ENCODE measurements at places on chromosomes 6 and 20. TPM values are rescaled to one million over a fixed set of nuclear protein-coding genes. Genes with fewer than 3 reads are reported as not detected.

DNA sequence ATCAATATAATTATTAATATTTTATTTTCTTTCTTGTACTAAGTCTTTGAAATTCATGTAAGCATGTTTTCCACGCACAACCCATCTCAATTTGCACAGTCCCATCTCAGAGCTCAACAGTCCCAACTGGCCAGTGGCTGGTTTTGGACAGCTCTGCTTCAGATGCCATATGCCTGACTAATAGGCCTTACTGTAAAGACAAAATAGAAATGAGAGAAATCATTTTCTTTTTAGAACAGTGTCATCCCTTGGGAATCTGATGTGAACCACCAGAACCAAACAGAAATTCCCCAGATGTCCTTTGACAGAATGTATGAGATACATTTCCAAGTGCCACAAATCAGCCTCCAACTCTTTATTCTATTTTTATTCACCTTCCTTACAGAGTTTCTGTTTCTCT is 338.9 kb downstream of the ESR1 start:
- DNase-seq = peak; percentile 76

DNA sequence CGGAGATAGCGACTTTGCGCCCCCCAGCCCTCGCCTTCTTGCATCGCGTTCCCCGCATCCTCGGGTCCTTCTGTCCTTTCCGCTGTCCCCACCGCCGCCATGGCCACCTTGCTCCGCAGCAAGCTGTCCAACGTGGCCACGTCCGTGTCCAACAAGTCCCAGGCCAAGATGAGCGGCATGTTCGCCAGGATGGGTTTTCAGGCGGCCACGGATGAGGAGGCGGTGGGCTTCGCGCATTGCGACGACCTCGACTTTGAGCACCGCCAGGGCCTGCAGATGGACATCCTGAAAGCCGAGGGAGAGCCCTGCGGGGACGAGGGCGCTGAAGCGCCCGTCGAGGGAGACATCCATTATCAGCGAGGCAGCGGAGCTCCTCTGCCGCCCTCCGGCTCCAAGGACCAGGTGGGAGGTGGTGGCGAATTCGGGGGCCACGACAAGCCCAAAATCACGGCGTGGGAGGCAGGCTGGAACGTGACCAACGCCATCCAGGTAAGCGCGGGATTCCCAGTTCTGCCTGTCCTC is 401 bp downstream of the SLC32A1 start:
- no peak for DNase-seq

The MYCT1 gene
- total RNA-seq = 0.37 TPM

GRCh38 chr20:34978092-34978744 is 22.6 kb downstream of the MYH7B start:
- DNase-seq = no peak

The IRF4 gene
- total RNA-seq = not detected

DNA sequence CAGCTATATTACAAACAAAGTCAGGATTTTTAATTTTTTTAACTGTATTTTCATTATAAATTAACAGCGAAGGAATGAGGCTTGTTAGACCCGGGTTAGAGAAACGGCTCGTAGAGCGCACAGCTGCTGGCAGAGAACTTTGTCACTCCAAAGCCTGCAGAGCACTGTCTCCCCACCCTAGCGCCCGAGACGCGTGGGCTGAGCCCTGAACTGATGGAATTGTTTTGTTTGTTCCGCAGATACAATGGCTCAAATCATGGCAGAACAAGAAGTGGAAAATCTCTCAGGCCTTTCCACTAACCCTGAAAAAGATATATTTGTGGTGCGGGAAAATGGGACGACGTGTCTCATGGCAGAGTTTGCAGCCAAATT is 810 bp downstream of the LAMP5 start:
- no peak for DNase-seq

GRCh38 chr6:166728884-166729530 is 102.0 kb upstream of the RPS6KA2 start:
- peak; percentile 27 for DNase-seq

GRCh38 chr6:105374010-105374420 is 28.9 kb downstream of the PREP start:
- DNase-seq = peak; percentile 44

DNA sequence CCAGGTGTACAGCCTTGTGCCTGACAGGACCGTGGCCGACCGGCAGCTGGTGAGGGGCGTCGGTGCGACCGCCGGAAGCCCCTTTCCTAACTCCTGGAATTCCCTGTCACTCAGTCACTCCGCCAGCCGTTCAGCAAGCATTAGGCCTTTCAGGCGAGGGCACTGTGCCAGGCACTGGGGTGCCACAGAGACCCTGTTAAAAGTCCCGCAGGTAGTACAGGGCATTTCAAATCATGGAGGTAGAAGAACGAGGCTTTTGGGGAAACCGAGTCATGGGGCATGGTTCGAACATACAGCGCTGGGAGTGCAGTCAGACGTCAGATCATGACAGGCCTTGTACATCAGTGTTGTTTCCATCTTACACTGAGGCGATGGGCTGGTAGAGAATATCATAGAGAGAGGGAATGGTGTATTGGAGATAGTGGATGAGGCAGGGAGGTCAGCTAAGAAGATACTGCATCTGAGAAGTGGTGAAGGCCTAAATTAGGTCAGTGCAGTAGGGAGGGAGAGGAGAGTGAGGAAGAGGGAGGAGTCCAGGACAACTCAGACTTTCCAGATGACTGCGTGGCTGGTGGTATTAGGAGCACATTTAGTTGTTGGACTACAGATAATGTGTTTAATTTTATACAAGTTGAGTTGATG is 892 bp upstream of the DXO start:
- DNase-seq = peak; percentile 70

DNA sequence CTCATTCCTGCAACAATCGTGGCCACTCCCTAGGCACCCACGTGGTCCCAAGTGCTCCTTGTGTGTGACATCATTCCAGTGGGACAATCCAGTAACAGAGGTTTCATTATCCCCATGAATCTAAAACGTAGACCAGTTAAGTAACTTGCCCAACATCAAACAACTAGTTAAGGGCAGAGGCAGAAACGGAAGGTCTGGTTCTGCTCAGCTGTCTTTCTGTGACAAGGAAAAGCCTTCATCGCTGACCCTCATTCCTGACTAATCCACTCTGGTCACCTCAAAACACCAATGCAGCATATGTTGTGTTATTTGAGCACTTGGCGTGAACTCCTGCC is 261.4 kb upstream of the JARID2 start:
- peak; percentile 35 for DNase-seq

DNA sequence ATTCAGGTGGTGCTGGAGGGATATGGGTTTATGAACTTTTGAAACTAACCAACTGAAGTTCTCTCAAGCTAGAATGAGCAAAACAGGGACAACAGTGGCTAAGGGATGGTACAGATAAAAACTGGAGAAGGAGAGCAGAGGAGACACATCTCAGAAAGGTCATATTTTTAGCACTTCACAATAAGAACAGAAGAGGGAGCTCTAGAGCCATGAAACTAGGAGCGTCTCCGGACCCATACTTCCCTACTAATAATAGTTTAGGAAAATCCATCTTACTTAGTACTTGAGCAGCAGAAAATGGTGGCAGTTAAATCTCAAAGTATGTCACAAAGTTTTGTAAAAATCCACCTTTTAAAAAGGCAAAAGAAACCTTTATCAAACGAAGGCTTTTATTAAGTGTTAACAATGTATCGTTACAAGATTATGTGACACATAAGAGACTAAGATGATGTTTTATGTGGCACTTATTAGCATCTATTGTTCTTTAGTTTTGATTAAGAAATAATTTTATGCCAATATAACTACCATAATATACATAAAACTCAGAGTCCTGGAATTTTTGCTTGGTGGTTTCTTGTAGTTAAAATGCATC is 278.6 kb downstream of the TBC1D32 start:
- peak; percentile 32 for DNase-seq

GRCh38 chr6:71056656-71057055 is 99.8 kb upstream of the B3GAT2 start:
- DNase-seq = no peak

DNA sequence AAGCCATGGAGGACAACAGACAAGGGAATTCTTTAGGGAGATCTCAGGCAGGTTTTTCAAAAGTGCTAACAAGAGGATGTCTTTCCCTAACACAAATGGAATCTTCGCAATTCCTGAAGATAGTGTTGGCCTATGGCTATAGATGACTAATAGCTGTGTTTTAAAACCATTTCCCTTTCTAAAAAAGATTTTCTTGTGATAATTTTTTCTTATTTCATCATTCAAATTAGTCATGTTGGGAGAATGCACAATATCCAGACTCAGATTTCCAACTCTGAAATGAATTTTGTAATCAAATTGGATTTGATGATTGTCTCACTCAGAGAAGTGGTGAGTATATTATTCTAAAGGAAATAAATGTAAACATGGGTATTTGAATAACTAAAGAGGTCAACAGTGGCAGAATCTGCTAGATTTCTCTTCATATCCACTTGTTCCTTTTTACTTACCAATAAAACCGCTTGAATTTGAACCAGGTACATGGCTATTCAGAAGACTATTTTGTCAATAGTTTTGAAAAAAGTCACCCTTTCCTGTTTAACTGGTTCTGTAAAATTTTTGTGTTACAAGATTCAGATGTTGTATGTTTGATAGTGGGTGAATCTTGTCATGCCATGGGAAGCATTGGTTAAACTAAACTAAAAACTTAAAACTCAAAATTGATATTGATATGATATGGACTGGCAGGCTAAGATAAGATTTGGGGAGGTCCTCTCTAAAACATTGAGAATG is 1223.7 kb upstream of the EYS start:
- peak; percentile 85 for DNase-seq

DNA sequence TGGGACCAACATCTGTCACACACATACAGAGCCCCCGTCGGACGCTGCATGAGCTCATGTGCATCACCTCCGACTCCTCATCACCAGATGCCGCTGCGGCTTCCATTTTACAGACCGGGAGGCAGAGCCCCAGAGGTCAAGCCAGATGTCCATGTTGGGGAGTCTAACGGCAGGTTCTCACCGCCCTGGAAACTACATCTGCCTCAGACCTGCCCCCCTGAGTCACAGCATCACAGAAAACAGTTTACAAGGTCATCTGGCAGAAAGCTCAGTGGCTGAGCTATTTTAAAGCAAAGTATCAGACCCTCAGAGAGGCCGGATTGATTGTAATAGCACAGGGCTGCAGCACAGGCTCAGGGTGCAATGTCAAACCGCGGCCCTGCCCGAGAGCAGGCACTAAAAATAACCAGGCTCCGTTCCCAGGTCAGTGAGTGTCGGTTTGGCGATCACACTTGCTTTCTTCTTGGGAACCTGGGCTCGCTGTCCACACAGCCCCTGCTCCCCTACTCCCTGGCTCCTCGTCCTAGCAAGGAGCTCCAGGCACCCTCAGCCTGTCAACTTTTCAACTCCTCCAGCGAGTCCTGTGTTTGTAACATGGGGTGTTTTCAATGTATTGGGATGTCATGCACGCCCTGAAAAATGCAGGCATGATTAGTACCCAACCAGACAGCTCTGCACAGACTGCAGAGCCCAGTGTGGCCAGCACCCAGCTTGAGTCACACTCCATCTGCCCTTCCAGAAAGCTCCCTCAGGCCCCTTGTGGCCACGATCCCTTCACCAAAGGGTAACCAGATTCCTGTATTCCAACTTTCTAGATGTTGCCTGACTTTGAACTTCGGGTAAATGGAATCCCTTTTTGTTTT is 264.5 kb downstream of the CDH4 start:
- peak; percentile 25 for DNase-seq

DNA sequence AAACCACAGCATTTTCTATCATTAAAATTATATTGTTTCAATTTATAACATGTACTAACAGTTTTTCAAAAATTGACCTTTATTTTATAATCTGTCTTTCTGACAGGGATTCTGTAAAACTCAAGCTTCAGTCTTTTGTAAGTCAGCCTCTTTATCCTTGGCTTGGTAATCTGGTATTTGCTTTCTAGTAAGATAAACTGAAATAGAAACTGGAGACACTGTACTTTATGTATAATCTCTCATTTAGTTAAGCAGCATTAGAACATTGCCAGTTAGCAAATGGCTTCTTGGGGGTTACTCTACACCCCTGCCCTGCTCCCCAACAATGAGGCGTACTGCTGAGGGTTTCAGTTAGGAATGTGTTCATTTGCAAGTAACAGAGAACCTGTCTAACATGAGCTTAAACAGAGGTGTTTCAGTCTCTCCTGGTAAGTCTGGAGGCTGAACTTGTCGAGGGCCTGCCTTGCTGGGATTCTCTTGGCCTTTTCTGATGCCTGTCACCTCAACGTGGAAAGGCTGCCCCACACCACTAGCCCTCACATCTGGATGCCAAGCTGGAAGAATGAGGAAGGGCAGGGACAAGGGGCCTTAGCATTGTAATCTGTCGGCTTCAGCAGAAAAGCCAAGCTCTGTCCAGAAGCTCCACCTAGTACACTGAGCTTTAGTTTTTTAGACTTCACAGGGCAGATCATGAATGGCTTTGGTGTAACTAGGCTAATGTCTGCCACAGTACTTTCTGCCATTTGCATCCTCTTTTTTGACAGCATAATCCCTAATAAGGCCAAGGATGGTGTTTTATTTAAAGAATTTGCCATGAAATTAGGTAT is 34.8 kb downstream of the SH3BGRL2 start:
- DNase-seq = no peak

DNA sequence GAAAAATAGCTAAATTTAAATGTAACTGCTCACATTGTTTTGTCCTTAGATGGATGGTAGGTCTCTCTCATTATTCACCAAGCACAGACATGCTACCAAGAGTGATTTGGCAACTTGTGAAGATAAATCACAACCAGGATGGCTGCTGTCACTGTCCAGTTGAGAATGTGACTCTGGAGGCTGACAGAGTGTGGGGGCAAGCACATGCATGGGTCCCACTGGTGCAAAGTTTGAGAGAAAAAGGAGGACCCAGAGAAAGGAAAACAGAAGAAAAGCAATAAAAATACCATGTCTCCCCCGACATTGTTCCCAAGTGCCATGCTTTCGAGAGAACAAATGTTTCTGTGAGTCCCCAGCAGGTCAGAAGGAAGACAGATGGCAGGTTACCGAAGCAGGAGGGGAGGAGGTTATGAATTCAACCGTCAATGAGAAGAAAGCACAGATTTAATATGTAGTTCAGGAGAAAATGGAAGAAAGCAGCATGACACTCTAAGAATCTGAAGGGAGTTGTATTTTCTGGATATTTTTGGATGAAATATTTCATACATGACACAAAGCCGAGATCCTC is 73.0 kb upstream of the TSHZ2 start:
- no peak for DNase-seq

The SHLD1 gene
- 13.5 TPM for total RNA-seq

DNA sequence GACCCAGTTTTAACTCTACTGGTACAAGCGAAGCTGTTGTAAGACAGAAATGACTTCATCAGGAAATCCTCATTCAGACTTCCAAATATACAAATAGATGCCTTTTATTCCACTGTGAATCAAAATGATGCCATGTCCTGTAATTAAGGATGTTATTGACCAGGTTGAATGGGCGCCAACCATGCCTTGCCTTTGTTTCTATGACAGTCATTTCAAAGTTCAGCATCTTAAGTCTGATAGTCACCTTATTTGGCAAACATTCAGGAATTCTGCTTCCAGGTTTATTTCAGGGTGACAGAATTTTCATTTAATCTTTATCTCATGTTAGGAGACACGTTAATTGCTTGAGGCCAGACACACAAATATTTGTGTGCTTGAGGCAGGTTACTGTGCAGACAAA is 592.8 kb upstream of the JAG1 start:
- DNase-seq = peak; percentile 46

GRCh38 chr6:26205625-26206574 is 118.7 kb downstream of the HFE start:
- peak; percentile 95 for DNase-seq

Data from M059J (cell line).